ENCODE measurements at places on chromosomes 11 and 22.

- DNase-seq = no peak
Measured at GRCh38 chr11:111566324-111566723, 25.8 kb downstream of the LAYN start.

DNA sequence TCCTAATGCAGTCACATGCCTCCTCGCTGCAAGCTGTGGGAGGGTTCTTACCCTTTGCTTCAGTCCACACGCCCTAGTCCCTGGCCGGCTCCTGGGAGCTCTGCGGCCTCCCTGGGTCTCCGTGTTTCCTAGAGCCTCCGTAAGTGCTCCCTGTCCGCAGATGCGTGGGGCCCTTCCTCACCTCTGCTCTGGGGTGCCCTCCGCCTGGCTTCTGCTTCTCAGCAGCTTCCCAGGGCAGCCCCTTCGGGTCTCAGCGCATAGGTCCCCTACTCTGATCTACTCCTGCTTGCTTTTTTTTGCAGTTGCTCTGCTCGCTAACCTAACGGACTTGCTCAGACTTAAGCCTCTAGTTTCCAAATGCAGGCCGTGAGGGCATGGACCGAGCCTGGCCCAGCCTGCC, 22.4 kb downstream of the CAPN1 start:
- DNase-seq = no peak

GRCh38 chr22:50112151-50113118, 22.6 kb downstream of the MOV10L1 start:
- DNase-seq = no peak

- no peak for DNase-seq
Measured at GRCh38 chr11:8586184-8586583, 7.8 kb downstream of the STK33 start.

DNA sequence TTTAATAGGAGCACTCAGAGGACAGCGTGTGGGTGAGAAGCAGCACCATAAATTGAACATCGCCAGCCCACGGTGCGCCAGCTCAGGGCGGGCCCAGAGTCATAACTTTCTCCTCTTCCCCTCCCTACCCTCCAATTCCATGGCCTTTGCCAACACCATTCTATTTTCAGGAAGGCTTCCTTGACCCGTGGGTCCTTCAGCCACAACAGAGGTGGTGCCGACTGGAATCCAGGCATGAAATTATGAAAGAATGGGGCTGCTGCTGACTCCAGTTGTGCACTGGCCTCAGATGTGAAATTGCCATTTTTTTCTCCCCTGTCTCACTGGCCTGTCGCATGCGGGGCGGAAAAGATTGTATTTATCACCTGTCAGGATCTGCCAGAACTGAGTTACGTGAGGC, 345.9 kb downstream of the MIAT start:
- no peak for DNase-seq

GRCh38 chr22:44765571-44766285, 13.4 kb downstream of the ARHGAP8 start:
- DNase-seq = no peak

DNA sequence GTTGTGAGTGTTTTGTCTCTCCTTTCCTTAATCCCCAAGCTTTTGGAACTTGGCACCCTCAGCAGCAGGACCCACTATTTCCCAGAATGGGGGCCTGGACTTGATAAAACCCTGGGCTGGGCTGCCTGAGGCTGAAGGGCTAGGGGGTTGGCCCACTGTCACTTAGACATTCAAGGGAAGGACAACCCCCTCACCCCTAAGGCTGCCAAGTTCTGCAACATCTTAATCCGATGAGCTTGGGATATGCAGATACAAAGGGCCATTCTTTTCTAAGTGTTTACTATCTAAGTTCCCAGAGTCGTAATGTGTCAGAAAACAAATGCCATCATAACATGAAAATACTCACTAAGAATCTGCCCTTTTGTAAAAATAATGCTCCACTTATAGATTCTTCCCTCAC, 42.9 kb downstream of the IRAG1 start:
- no peak for DNase-seq

- DNase-seq = no peak
Measured at GRCh38 chr11:131079036-131079435, 162.8 kb upstream of the SNX19 start.

- no peak for DNase-seq
Measured at GRCh38 chr11:48109046-48109666, 107.5 kb upstream of the OR4B1 start.

- DNase-seq = no peak
Measured at GRCh38 chr11:130423541-130424142, 4.8 kb downstream of the ADAMTS8 start.

DNA sequence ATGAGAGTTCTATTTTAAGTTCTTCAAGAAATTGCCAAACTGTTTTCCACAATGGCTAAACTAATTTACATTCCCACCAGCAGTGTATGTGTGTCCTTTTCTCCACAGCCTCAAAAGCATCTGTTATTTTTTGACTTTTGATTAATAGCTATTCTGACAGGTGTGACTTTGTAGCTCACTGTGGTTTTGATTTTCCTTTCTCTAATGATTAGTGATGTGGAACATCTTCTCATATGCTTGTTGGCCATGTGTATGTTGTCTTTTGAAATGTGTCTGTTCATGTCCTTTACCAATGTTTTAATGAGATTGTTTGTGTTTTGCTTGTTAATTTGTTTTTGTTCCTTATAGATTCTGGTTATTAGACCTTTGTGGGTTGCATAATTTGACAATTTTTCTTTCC, 18.0 kb upstream of the RAB38 start:
- DNase-seq = no peak

GRCh38 chr11:101003468-101003867, 126.1 kb downstream of the PGR start:
- DNase-seq = no peak

DNA sequence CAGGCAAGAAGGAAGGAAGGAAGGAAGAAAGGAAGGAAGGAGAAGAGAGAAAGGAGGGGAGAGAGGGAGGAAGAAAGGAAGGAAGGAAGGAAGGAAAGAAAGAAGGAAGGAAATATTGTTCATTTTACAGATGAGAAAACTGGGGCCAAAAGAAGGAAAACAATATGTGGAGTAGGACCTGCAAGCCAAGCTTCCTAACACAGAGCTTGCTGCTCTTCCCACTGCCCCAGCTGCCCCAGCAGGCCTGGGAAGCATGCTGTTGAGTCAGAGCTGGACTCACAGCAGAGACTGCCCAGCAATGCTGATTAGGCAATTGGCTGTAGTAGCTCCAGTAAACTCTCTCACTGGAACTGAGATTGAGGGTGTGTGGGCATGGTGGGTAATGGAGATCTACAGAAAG, 42.6 kb upstream of the SMCO4 start:
- DNase-seq = no peak

DNA sequence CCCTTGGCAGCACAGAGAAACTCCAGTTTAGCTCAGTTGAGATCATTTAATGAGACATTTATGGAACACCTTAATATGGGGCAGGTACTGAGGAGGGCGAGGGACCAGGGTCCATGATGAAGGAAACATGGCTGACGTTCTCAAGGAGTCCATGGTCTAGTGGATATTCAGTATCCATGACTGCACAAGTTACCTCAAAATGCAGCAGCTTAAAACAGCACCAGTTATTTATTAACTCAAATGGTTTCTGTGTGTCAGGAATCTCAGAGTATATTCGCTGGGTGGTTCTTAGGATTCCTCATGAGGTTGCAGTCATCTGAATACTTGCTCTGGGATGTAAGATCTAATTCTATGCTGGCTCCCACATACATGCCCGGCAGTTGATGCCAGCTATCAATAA, 346.8 kb downstream of the LARGE1 start:
- no peak for DNase-seq

- no peak for DNase-seq
Measured at GRCh38 chr11:22084564-22084963, 108.3 kb upstream of the ANO5 start.

- DNase-seq = no peak
Measured at GRCh38 chr11:46377831-46378230, 3.6 kb upstream of the MDK start.

DNA sequence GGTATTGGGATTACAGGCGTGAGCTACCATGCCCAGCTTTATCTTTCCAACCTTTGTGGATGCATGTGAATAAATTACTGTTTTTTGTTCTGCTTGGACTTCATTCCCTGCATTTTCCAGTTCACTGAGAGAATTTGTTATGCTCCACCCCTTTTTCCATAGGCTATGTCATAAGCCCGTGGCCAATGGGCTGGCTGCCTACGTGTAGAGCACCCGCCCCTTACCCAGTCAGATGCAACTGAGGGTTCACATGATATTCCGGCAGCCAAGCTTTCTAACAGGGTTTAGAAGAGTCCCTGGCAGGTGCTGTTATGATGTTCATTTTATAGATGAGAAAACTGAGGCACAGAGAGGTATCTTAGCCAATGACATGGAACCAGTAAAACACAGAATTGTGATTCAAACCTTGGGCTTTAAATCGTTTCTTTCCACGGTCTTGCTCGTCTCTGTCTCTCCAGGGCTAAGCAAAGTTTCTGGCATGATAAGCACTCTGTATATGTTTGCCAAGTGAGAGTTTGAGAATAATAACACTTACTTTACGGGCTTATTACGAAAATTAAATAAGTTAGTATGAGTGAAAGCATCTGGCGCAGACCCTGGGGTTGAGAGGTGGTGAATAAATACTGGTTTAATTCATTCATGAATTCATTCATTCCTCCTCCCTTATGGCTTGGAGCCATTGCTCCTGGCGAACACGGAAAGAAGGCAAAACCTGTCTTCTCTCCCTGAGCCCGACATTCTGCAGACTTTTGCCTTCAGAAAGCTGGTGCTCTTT, 42.4 kb upstream of the RASD2 start:
- DNase-seq = no peak

GRCh38 chr11:61685617-61685967, 5.4 kb downstream of the DAGLA start:
- no peak for DNase-seq

GRCh38 chr11:67484847-67485311, 2.1 kb downstream of the AIP start:
- no peak for DNase-seq

GRCh38 chr11:116610190-116610589, 162.6 kb downstream of the BUD13 start:
- DNase-seq = no peak

DNA sequence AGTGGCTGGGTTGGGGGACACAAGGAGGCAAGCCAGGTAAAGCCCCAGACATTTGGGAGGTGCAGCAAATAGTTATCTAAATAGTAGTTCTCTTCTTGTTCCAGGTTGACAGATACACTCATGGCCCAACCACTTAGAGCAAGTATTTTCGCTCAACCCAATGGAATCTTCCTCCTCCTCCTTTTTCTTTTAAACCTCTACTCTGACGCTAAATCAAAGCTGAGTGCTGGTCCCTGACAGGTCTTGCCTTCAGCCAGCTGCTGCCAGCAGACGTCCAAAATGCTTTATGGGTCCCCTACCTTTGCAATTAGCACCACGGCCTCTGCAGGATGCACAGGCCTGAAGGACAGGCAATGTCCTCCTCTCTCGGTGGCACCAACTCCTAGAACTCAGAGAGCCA, 558.5 kb downstream of the MIAT start:
- DNase-seq = no peak

DNA sequence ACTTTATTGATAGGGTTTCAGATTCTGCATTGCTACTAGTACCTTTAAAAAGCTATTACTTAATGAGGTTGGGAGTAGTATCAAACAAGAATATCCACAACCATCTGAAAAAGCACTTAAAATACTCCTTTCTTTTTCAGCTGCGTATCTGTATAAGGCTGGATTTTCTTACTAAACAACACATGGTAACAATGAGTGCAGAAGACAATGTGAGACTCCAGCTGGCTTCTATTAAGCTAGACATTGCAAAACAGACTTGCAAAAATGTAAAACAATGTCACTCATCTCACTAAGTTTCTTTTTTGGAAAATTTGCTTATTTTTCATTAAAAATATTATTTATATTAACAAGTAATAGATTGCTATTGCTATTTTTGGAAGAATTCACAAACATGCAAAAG, 132.6 kb downstream of the WNT11 start:
- DNase-seq = no peak

DNA sequence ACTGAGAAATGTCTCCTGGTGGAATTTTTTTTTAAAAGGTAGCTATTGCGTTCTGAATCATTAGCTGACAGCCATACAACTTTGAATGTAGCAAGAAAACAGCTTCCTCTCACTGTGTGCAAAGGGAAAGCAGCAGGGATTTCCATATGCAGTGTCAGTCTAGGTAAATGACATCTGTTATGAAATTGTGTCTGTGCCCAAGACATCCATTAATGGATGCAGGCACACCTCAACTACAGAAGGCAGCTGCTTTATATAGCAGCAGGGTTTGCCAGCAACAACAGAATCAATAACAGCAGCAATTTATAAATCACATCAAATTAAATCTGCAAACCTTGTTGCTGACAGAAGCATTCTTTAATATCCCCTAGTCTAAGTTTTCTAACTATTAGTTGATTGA, 745.3 kb upstream of the RAG2 start:
- DNase-seq = no peak

DNA sequence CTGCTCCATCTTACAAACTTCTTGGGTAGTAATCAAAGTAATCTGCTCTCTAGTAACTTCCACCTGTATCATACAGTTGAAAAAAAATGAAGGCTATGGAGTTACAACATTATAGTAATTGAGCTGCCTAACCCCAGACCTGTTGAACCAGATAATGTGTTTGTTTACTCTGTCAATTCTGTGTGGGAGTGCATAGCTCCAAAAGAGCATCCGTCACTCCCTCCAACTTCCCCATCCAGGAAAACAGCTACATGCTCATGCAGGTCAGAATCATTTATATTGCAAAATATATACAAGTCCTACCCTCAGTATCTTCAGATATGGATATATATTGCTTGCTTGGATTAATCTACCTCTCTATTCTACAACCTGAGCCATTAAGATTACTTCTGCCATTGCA, 244.0 kb upstream of the ANO5 start:
- no peak for DNase-seq

GRCh38 chr11:124843616-124843910, 21.7 kb upstream of the ROBO3 start:
- DNase-seq = no peak

- DNase-seq = no peak
Measured at GRCh38 chr22:17549655-17550054, 13.6 kb upstream of the SLC25A18 start.

DNA sequence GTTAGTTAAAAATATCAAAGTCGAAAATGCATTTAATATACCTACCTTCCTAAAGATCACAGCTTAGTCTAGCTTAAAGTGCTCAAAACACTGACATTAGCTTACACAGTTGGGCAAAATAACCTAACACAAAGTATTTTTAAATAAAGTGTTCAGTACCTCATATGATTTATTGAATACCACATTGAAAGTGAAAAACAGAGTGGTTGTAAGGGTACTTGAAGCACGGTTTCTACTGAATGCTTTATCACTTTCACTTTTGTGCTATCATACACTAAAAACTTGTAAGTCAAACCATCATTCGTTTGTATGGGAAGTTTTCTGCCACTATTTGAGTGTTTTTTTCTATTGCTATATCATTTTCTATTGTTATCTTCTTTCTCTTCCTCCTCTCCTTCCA, 36.6 kb downstream of the ZBTB44 start:
- no peak for DNase-seq

DNA sequence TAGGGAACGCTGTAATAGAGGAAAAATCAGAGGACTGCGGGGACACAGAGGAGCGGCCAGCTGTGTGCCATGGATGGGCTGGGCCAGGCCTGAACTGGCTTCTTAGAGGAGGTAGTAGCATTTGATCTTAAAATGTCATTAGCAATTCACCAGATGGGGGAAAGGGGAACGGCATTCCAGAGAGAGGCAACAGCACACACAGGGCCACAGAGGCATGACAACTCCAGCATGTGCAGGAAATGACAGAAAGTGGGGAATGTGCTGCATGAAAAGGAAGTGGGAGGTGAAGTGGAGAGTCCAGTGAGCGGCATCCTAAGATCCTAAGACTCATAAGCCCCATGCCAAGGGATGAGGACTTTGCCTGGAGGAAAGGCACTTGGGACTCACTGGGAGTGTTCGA, 69.0 kb downstream of the UBASH3B start:
- DNase-seq = no peak

GRCh38 chr11:2891326-2892214, 6.0 kb upstream of the CDKN1C start:
- DNase-seq = no peak
